SJSA1 (cell line): ENCODE measurements at places on chromosomes 5 and 9.

GRCh38 chr5:54275361-54275760, 35.0 kb downstream of the ARL15 start:
- no peak for DNase-seq

DNA sequence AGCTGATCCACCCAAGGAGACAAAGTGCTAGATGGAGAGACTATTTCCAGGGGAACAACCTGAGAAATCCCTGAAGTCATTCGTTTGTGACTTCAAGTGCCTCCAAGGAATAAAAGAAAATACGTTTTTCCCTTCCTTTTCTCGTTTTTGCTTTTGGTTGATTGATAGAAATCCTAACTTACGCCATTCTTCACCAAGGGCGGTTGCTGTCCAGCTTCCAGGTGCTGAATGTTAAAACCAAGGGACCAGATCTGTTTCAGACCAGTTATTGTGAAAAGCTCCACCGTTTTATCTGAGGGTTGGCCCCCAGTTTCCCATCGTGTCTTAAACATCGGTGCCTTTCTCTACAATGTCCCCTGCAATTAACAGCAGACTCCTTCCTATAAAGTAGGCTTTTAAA, 600.7 kb upstream of the SGCD start:
- DNase-seq, result no peak

GRCh38 chr5:92567831-92568450, 1013.1 kb downstream of the NR2F1-AS1 start:
- DNase-seq, result no peak

- no peak for DNase-seq
Measured at GRCh38 chr5:76487821-76488220, 84.7 kb downstream of the IQGAP2 start.

DNA sequence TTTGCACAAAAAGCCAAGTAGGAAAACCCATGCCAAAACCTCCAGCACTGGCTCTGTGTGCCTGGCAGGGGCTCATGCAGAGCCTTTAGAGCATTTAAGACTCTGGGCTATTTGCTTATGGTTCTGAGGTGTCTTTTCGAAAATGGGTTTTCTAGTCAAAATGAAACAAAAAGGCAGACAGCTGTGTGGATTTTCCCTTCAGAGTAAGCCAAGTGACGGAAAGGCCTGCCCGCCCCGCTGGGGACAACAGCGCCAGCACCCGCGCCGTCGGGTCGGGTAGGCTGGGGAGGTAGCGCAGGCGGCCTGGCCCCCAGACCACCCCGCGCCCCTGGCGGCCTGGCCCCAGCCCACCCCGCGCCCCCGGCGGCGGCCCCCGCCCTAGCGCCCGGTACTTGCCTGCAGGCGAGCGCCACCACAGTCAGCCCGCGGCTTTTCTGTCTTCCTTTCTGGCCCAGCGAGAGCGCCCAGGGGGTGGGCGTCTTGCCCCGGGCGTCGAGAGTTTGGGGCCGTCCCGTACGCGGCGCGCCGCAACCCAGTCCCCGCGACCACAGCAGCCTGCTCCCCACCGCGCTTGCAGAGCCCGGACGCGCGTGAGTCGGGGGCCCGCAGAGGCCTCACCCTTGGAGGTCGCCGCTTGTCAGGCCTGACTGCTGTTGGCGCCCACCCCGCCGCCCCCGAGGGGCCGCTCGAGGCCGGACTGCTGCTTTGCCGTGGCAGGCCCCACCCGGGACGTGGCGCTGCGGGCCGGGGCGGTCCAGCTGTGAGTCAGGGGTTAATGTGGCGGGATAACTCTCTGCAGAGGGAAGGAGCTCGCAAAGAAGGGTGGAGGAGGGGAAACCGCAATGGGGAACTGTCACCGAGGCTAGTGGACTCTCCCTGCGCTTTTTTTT, at the start of gene TICAM2:
TSS of gene TICAM2 (minus strand) at position 779 of the 890 bp plus-strand sequence. CDS start 21,223 bp downstream, outside the sequence.
- DNase-seq, result peak; percentile 87

DNA sequence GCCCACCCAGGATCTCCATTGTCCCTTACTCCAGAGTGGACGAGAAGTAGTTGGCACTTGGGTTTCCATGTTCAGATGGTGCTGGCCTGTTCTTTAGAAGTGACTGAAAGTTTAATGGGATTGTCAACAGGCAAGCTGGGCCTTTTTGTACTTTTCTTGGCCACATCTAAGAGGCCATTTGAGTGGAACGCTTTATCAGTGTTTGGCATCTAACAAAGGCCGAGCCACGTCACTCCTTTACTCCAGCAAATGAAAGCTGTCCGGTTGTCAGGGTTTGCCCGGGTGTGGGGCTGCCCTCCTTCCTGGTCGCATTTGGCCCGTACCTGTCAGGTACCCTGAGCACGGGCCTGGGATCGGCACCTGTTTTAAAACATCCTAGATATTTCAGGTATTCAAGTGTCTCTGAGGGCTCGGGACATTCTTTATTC, 71.5 kb downstream of the RCL1 start:
- no peak for DNase-seq

GRCh38 chr9:71571186-71571585, 197.1 kb downstream of the CEMIP2 start:
- no peak for DNase-seq

GRCh38 chr9:92592946-92593861, 57.4 kb upstream of the ECM2 start:
- DNase-seq, result no peak

DNA sequence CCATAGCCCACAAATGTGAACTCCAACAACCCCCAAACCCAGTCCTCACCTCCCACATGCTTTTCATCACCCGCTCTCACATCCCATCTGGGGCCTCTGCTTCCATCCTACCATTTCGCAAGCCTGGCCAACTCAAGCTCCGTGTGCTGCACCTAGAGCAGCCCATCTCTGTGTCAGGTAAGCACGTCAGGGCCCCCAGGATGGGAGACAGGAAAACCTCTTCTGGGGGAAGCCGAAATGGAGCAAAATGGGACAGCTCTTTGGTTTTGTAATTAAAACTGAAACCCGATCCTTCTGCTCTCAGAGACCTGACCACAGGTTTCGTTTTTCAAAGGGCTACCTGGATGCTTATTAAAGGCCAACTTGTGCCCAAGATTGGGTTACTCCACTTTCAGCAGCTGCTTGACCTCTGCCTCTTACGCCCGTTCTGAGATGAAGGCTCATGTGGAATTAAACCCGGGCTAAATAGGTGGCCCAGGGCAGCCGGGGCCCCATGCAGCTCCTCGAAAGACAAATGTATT, 287.7 kb downstream of the SLIT3 start:
- DNase-seq, result no peak
